ENCODE measurements at places on chromosomes 1 and 21.

DNA sequence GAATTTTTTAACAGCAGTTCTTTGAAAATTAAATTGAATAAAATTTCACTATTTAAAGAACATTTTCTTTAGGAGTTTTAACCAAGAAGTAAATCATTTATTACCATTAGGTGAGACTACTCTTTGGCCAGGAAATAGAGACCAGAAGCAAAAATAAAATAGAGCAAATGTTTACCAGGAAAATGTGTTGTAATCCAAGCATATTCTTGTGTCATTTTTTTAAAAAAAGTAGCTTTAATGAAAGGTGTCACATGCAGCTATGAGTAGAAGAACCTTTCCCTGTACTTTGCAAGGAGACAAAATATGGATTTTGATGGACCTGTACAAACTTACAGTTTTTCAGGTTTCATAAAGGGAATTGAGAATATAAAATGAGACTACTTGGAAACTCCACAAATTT, 140.8 kb downstream of the NFIA start:
- DNase-seq, result no peak

- DNase-seq, result peak; percentile 27
Observed at GRCh38 chr1:92749024-92749634, 35.8 kb downstream of the EVI5 start.

GRCh38 chr21:43812957-43813655, 23.7 kb downstream of the RRP1 start:
- no peak for DNase-seq

DNA sequence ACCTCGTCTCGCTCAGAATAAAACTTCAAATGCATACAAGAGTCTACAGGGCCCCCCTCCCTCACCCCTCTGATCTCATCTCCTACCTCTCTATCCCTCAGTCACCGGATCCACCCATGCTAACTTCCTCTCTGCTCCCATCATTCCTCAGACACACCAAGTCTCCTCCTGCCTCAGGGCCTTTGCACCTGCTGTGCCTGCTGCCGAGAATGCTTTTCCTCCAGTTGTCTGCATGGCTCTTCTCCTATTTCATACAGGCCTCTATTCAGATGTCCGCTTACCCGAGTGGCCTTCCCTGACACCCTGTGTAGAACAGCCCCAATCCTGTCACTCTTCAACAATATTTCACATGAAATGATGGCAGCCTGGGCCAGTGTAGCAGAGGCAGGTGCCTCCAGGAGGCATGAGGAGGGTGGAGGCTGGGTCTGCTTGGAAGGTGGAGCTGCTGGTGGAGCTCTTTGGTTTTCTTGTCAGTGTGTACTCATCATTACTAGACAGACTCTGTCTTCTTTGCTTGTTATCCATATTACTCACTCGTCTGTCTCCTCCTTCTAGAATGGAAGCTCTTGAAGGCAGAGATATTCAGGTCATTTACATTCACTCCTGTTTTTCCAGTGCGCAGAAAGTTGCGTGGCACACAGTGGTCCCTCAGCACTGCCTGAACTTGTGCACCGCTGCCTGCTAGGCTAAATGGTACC, 4.2 kb downstream of the SH2D2A start:
- DNase-seq, result no peak

- no peak for DNase-seq
Observed at GRCh38 chr1:197768014-197768805, 7.1 kb downstream of the DENND1B start.

DNA sequence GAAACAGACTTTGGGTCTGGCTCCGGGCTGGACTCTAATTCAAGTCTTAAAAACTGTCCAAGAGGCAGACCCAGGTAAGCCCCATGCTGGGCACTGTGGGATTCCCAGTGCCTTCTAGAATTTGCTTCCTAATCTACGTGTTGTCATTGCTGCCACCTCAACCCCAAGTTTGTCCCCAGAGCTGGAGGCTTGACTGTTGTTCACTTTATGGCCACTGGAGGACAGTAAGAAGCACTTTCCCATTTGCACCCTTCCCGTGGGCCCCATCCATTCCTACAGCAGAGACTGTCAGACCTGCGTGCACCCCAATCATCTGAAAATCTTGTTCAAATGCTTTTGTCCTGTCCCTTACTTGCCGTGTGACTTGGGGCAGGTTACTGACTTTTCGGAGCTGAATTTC, 29.4 kb upstream of the VASH2 start:
- DNase-seq, result no peak

DNA sequence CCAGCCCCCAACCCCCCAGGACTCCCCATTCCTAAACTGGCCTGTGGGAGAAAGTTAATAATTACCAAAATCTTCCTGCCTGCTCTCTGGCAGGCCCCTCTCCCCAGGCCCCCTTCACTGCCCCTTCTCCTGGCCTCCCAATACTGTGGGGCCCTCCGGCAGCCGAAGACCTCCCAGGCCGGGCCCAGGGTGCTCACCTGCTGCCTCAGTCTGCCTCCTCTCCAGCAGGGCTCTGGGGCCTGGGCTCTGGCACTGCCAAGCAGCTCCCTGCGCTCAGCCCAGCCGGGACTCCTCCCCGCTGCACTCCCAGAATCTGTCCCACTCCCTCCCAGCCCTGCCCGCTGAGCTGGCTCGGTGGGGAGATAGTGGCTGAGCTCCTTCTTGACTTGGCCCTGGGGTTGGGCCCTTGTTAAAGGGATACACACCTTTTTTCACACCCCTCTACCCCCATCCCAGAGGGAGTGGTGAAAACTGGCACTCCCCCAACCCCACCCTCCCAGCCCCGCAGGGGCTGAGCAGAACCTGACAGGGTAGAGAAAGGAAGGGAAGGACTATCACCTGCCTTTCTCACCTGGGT, at the start of gene S100A16:
S100A16 (minus strand) TSS at position 383 of the 577 bp plus-strand sequence. CDS start 4,986 bp downstream, outside the sequence.
- DNase-seq, result no peak

DNA sequence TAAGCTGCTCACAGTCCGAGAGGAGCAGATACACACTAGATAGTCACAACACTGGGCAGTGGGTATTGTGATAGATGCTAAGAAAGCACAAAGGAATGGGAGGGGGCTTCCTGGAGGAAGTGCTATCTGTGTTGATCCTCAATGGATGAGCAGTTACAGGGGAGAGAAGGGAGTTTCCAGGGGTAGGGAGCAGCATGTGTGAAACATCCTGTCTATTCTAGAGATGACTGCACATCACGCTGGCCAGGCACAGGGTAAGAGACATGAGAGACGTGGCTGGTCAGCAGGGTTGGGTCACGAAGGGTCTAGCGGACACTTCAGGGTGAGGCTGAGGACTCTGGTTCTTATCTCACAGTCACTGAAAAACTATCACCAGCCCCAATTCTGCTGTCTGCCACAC, 235.2 kb downstream of the TRABD2B start:
- no peak for DNase-seq

DNA sequence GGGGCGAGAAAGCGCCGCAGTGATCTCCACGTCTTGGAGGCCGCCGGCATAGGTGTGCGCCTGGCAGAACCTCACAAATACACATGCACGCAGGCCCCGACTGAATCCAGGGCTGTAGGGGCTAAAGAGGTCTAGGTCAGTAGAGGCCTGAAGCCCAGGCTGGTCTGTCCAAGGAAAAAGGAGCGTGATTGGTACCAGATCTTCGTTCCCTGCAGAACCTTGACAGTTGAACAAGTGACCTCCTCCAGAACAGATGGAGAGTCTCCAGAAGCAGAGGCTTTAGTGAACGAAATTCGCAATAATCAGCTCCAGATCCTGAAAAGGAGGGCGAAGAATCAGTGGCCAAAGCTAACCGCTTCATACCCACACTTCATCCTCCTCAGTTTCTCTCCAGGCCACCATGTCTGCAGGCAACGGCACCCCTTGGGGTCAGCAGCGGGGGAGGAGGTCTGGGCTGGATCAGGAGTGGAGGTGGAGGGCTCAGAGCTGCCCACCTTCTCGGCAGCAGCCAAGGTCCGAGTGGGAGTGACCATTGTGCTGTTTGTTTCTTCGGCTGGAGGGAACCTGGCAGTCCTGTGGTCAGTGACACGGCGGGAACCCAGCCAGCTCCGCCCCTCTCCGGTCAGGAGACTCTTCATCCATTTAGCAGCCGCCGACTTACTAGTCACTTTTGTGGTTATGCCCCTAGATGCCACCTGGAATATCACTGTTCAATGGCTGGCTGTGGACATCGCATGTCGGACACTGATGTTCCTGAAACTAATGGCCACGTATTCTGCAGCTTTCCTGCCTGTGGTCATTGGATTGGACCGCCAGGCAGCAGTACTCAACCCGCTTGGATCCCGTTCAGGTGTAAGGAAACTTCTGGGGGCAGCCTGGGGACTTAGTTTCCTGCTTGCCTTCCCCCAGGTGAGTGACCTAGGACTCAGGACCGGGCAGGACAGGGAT, 749 bp upstream of the PEX11B start:
- DNase-seq, result no peak

DNA sequence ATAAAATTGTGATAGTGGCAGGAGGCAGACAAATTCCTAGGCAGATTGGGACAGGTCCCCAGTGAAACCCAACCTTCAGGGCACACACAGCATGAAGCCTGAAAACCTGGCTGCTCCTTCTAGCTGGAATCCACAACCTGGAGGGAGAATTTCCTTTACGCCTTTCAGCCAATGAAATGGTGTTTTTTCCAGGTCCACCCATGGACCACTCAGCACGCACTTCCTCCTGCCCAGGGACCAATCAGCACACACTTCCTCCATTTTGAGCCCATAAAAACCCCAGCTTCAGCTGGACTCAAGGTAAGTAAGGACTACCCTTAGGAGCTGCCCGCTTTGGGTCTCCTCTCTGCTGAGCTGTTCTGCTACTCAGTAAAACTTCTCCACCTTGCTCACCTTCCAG, 120.1 kb downstream of the AKT3 start:
- no peak for DNase-seq

- DNase-seq, result no peak
Observed at GRCh38 chr1:234853906-234854644, 244.1 kb upstream of the IRF2BP2 start.

DNA sequence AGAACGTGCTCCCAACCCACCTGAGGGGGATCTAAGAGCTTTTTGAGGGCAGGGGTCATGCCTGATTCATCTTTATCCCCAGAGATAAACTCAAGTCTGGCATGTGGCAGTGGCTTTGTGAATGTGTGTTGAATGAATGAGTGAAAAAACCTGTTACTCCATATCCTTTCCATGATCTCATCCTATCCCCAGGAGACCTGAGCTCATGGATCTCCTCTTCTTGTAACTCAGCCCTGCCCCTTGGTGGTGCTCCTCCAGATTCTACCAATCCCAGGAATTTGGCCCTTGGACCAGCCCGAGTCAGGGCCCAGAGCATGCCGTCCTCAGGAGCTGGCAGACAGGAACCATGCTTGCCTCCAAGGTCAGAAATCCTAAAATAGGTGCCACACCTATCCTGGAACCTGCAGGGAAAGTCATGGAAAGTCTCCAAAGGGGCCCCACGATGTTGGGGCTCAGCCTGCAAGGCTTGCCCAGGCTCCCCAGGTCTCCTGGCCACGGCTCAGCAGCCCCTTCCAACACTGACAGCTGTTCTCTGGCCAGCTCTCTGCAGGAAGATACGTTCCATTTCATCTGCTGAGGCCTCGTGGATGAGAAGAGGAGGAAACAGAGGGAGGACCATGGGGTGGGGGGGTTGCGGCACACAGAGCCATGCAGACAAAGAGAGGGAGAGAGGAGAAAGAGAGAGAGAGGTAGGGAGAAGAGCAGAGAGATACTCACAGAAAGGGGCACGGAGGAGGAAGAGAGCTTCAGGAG, 214.6 kb downstream of the TRABD2B start:
- DNase-seq, result no peak

- DNase-seq, result no peak
Observed at GRCh38 chr1:226576601-226577000, 28.0 kb downstream of the STUM start.

DNA sequence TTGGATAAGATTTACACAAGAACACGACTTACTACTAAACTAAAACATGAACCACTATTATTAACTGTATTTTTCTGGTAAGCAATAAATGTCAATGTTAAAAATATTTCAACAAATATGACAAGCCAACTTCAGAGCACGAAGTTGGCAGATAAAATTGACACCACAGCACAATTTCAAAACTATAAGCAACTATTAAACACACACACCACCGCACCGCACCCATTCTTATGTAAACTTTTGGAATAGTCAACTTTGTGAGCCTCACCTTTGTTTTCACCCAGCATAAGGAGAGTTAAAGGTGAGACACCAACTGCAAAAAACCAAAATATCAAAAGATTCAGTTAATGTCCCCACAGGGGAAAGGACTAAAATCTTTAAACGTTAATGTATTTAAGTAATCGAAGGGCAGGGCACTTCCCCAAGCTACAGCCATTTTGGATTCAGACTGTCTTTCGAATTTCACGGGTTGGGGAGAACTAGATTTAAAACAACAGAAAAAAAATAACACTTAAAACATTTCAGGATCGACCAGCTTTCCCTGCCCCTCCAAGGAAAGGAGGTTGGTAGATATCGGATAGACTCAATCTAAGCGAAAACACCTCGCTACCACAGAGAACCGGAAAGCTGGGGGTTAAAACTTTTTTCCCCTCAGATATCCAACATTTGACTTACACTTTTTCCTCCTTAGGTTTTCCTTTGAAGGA, 872 bp downstream of the GPBP1L1 start:
- DNase-seq, result no peak

DNA sequence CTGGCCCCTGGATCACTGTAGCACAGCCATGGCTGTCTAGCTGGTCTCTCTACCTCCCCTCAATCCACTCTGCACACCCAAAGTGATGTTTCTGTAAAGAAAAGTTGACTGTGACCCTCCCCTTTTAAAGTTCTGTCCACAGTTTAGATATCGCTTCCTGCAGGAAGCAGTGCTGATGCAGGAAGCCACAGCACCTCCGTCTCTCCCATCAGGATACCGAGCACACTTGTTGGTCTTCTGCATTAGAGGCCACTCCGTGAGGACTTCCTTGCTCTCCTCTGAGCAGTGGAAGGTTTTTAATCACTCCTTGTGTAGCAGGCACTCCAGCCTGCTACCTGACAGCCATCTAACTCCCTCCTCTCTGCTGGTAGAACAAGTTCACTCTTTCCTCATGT, 69.5 kb downstream of the GADD45A start:
- DNase-seq, result no peak

DNA sequence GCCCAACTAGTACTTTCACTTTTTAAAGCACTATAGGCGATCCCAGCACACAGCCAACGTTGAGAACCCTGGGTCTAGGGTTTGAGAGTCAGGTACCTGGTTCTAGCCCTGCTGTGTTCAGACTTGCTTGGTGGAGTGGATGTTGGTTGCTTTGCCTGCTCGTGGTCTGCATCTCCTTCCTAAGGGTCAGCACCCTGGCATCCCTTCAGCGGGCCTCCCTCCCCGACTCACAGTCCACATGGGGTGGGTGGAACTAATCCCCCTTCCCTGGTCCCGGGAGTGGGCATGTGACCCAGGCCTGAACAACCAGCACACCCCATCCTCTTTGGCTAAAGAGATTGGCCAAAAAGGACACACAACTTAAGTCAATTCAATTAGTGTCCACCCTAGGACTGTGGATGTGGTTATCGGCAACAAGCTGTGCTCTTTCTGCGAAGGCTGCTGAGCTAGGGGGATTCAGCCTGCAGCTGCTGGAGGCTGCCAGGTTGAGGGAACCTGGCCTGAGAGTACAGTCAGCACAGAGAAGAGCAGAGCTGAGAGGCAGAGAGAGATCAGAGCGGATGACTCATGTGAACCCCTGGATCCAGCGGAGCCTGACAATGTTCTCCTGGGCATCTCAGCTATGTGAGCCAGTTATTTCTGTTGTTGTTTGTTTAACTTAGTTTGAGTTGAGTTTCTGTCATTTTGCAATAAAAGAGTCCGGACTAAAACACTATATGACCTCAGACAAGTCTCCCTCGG, 138.9 kb downstream of the ACTL8 start:
- DNase-seq, result no peak

GRCh38 chr1:37513795-37514349, 694 bp downstream of the MEAF6 start:
- no peak for DNase-seq

Measured in retinal pigment epithelial cell (primary cell).